ENCODE measurements at places on chromosomes 5 and 9.

GRCh38 chr9:111348821-111349271 lies 18.8 kb upstream of the OR2K2 start:
- DNase-seq = no peak

GRCh38 chr5:122639033-122639432 lies 135.8 kb upstream of the SNX2 start:
- no peak for DNase-seq

DNA sequence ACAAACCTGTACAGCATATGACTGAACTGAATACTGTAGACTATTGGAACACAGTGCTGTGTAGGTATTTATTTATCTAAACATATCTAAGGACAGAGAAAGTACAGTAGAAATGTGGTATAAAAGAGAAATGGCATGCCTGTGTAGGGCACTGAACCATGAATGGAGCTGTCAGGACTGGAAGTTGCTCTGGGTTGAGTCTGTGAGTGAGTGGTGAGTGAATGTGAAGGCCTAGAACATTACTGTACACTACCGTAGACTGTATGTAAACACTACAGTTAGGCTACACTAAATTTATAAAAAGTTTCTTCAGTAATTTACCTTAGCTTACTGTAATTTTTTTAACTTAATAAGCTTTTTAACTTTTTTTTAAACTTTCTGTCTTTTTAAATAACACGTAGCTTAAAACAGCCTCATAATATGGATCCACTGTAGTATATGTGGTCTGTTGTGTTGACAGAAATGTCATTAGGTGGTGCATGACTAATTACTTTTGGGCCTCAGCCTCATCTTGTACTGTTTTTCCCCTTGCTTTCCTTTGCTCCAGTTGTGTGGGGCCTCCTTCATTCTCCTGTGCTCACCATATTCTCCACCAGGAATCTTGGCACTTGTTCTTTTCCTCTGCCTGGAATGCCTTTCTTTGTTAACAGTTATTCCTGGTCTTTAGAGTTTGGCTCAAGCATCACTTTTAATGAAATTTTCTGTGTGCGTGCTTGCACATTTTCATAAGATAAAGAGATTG lies 8.8 kb downstream of the SPIN1 start:
- DNase-seq = no peak

DNA sequence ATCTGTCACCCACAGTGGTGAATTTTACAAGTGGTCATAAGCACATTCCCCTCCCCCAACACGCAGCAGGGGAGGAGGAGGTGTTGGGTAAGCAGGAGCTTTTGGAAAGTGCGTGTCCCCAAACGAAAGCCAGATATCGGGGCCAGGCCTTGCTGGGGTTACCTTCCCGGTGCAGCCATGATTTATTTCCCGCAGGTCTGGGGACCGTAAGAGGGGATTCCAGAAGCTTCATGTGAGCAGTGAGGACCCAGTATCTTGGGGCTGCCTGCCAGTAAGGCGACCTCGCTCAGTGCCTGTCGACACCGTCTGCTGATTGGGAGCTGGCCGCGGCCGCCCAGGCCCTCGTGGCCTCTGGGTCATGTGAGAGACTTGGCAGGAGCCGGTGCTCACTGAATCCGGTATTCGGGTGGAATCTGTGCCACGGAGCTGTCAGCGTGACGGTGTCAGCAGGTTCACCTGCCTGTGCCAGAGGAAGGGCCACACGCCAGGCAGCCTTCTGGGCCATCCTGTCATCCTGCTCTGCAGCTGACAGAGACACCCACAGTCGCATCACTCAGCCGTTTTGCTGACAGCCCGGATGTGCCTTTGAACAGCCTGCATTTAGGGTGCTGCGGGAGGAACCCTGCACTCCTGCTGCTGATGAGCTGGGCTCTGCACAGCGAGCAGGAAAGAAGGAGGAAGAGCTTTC lies 37.3 kb downstream of the SEC61B start:
- DNase-seq = no peak

DNA sequence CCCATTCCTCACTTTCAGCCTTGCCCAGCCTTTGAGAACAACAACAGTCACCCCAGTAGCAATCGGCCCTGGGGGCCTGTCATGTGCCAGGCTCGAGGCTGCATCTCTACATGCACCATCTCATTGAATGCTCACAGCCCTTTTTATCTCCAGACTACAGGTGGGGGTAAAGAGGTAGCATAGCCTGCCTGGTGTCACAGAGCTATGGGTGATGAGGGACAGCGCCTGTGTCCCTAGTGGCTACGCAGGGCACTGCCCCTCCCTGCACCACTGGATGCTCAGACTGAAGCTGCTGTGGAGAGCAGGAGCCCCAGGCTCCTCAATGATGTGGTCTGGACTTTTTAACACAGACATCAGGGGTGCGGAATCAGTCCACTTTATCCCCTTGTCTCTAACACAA lies 2.8 kb downstream of the CAMK2A start:
- DNase-seq = no peak

GRCh38 chr5:147733075-147733474 lies 49.5 kb downstream of the JAKMIP2 start:
- DNase-seq = no peak

DNA sequence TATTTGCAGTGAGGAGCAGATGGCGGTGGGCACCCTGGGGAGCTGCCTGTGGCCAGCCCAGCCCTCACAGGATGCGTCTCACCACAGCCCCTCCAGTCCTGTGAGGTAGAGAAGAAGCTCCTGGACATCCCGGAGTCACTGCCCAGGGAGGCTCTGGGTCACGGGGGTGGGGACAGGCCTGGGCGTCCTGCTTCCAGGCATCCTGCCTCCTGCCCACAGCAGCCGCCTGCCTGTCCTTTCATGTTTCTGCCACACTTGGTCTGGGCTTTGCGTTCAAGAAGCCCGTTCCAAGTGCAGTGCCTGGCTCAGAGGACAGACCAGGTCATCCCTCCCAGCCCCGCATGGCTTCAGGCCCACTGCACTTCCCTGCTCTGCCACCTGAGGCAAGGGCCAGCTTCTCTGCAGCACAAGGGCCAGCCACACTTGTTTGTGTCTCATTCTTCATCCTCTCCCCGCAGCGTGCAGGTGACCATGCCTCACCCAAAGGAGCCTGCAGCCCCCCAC lies 38.2 kb downstream of the ZDHHC11B start:
- no peak for DNase-seq

DNA sequence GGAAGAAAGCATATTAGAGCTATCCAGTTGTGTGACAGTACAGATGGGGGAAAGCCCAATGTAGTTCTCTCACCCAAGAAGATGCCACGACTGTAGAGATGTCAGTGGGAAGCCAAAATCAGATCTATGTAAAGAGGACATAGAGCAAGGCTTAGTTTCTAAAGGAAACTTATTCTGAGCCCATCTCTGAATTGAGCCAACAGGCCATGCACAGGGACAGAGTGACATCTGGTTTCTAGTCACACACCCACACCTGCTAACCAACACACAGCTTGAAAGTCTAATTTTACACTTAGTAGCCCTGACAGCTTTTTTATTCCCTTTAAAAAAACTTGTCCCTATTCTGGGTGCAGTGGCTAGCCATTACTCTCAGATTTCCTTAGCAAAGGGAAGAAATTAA lies 22.3 kb downstream of the PRELID2 start:
- no peak for DNase-seq

DNA sequence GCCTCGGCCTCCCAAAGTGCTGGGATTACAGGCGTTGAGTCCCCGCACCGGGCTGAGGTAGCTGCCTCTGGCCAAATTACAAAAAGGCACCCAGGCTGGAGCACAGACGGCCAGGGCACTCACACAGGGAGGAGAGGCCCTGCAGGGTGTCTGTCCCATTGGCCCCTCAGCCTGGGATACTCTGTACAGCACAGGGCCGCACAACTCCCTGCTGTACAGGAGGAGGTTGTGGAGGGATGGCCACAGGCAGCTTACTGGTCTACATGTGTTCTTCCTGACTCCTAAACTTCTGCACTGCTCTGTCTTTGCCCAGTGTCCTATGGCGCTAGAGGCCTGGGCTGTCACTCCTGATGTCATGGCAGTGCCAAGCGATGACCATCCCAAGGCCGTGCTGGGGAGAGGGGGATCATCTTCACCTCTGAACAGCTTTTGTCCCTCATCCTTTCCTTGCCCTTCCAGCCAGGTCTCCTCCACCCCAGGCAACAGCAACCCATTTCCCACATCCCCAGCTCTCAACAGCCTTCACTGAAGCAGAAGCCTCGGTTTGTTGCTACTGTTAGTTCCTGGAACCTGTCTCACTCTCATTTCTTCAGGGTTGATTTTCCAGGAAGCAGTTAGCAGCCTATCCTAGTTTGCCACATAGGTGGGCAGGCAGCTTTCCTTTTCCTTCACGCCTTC lies 1.8 kb upstream of the CNOT6 start:
- no peak for DNase-seq

DNA sequence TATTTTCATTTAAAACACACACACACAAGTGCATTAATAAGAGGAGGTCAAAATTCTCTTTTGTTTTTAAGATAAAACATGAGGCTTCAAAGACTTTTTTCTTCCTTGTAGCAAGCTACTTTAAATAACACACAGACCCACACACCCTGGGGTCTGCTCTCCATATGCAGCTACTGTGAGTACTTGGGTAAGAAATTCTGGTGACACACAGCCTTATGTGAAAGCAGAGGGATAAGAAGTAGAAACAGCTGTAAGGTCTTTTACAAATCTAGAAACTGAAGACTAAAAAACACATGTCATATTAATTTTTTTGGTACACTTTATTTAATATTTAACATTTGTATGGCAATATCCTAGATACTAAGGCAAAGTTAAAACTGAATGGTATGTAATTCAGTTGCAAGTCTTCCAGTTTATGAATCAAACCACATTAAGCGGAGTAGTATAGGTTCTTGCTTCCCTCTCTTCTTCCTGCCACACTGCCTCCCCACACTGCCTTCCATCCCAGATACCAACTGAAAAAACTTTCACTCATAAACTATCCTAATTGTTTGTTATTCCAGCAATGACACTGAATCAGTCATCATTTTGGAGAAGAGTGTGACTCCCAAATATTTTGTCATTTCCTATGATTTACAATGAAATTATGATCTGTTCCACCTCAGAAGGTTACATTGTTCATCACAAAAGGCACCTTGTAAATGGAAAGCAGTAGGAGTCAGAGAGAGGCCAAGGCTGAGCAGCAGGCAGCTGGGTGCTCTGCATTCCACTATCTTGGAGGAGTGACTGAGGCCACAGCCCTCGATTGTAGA lies 92.0 kb downstream of the PLCXD3 start:
- DNase-seq = no peak

- DNase-seq = no peak
These were observed 51.7 kb downstream of the MED27 start for GRCh38 chr9:132027752-132028663.

DNA sequence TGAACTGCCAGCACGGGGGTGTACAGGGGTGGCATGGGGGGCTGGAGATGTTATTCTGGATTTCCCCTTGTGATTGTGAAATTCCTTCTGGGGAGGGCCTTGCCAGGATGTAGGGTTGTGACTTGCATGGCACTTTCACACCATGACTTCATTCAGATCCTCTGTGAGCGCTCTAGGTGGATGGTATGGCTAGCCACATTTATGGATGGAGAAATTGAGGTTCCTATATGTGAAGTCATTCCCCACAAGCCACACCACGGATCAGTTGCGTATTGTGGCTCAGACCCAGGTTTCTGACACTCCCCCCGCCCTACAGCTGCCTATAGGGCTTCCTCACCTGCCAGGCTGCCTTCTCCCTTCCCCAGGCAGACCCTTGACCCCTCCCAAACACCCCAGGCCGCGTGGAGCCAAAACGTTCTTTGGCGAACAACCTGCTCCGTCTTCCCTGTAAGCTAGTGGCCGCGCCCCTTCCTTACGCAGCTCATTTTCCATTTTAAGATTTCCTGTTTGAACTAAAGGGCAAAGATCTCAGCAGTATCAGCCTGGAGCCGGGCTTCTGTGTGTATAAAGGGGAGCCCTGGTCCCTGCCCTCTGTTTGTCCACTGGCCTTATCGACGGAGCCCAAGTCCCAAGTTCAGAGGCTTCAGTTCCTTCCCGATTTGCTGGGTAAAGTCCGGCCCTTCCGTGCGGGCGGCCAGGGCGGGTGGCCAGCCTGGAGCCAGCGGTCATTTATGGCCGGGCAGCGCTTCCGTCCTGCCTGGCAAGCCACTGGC lies 97.8 kb upstream of the KLF4 start:
- no peak for DNase-seq

DNA sequence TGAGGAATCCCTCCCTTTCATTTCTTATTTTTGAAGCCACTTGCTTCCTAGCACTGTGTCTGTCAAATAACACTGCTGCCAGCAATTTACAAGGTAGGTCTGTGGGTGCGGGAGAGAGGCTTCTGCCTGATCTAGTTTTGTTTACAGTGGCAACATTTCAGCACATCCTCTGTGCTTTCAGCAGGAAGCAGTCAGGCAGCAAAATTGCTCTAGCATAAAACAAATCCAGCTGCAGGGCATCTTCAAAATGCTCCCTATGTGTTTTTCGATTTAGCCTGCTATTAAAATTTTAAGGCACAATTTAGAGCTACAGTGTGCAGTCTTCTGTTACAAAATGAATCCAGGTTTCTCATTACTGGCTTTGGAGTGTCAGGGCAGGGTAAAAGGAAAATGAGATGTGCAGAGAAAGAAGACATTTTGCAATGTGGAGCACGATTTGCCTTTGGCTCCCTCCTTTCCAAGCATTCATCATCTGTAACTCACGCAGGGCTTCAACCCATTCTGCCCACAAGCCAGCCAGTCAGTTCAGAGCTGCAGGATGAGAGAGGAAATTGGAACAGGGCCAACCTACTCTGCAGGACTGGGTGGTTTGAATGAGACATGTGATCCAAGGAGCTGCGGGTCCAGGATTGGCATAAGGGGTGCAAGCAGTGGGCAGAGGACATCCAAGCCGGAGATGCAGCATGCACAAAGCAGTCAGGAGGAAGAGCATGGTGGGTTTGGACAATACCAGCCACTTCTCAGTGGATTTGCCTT lies 143.4 kb upstream of the APC start:
- no peak for DNase-seq

GRCh38 chr5:126864042-126864688 lies 87.2 kb downstream of the LMNB1 start:
- no peak for DNase-seq

DNA sequence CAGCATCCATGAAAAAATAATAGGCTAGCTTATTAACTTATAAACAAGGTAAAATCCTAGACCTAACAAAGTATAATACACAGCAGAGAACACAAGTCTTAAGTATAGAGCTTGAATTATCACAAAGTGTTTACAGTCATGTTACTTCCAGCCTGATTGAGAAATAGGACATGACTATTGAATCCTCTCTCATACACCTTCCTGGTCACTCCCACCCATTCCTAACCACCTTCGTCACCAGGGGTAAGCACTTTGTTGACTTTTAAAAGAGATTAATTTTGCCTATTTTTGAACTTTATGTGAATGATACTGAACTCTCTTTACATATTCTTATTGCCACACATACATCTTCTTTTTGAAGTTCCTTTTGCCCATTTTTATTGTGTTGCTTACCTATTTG lies 325.8 kb downstream of the PJA2 start:
- no peak for DNase-seq
